ENCODE measurements at places on chromosomes 2 and 18.

- no peak for DNase-seq
These were observed 114.1 kb downstream of the RIF1 start for GRCh38 chr2:151523850-151524249.

GRCh38 chr18:77207540-77207939 lies 42.1 kb upstream of the GALR1 start:
- no peak for DNase-seq

- no peak for DNase-seq
These were observed 16.9 kb upstream of the ZCCHC2 start for GRCh38 chr18:62505669-62506494.

GRCh38 chr2:56444339-56444738 lies 260.5 kb downstream of the CCDC85A start:
- no peak for DNase-seq

DNA sequence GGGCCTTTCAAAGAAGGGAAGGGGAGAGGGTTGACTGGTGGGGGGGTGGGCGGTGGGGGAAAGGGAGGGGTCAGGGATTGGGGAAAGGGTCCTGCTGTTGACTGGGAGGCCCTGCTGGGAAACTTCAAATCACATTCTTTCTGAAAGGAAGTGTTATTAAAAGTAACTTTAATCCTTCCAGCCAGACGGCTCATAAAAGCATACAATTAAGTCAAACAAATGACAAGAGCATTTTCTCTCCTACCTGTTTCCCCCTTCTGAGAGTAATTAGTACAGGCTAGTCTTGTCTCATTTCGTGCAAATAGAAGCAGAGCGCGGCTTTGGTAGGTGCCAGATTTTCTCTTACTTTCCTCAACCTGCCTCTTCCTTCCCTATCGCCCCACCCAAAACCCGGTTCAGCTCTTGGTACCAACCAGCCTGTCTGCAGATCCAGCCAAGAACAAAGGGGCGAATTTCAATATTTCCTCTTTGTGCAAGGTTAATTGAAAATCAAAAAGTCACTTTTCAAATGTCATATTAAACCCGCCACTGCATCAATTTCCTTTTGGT lies 2112.6 kb upstream of the PIK3C3 start:
- DNase-seq: no peak

DNA sequence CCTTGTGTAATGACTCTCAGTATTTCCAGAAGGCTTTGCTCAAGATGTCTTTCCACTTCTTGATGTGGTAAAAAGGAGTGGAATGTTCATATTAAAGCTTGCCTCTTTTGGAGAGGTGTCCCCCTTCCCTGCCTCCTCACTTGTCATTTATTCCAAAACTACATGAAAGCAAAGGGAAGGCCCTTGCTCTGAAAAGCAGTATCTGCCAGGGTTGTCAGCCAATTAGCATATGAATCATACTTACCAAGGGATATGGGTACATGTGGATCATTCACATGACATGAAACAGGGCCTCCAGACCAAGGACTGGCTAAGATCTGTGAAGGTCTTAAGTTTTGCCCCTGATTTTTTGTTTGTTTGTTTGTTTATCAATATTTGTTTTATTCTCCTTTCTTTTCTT lies 31.3 kb downstream of the ANXA4 start:
- DNase-seq: no peak

DNA sequence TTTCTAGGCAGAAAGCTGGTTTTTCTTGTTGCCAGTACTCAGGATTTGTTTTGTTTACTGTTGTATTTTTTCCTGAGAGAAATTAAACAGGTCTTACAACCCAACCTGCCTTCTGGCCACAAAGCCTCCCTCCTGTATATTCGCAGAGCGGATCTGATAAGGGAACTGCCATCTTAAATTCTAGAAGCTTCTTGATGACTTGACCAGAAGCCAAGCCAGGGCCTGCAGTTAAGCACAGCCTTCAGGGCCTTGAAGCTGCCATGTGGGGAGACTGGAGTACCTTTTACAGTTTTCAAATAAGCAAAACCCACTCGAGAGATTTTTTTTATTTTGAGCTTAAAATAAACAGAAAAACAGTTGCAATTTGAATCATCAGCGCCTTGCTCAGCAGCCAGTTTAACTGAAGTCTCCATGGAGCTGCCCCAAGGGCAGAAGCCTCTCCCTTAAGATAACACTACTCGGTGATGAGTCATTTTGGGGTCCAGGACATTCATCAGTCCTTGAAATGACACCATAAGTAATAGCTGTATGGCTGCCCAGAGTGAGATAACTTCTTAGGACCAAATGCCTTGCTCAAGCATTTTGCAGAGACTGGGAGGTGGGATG lies 51.5 kb upstream of the PHLPP1 start:
- no peak for DNase-seq

DNA sequence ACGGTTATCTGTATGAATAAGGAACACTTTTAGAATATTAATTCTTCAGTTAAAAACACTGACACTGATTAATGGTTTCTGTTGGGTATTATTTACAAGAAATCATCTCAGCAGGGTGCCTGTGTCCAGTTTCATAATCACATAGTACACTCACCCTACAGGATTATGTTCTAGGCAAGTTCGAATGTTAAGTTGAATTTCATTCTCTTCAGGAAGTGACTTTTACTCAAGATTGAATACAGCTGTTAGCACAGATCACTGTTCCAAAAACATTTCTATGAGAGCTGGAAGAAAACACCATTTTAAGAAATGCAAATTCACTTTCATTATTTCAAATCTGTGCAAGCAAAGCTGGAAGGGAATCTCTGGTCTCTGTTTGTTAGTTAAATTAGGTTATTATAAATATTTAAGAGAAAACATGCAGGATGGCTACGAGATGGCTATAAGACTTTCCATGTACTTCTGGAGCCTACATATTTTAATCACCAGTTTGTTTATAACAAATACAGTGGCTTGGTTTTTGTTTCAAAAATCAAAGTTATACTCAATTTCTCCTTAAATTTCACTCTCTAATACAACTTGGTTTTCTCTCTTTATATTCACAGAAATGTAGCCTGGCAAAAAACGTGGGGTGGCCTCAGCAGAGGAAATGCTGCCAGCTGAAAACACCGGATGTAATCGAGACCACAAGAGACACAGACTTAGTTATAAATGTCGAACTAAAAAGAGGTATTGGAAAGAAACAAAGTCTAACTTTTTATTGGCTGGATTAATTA lies 65.8 kb downstream of the RBMS1 start:
- DNase-seq: no peak

DNA sequence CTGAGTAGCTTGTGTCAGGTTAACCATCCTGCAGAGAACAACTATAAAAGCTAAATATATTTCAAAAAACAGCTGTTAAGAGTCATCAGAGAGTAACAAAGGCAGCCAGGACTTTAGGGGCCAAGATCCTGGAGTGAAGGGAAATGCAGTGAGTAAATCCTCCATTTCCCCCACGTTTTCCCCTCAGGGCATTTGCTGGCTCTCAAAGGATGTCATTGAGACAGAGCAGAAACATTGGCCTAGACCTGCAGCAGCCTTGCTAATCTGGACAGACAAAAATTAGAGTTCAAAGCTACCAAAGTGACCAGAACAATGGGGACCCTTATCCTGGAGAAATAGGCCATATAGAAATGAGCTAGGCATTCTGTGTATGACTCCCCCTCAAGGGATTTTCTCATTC lies 21.1 kb upstream of the KLHL29 start:
- no peak for DNase-seq

DNA sequence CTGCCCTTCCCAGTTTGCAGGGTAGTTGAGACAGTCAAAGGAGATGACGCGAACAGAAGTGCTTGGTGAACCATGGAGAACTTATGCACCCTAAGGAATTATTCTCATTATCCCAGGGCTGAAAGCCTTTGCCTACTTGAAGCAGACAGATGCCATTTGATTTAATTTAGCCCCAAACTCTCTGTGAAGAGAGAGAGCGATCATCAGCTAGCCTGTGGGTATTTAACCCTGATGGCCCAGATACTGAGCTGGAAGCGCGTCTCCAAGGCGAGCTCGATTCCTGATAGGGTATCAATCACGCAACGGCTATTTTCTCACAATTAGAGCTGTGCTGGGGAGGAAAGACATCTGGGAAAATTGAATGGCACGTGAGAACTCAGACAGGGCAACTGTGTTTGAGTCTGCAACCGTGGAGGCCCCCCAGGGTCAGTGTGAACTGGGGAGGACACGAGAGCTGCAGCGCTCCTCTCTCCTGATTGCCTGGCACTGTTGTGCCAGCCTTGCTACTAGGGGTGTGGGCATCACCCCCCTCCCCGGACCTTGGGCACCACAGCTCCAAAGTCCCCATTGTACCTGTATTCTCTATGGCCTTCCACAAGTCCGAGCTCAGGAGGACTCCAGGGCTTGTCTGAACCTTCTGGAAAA lies 73.2 kb downstream of the CAPN13 start:
- DNase-seq: no peak

DNA sequence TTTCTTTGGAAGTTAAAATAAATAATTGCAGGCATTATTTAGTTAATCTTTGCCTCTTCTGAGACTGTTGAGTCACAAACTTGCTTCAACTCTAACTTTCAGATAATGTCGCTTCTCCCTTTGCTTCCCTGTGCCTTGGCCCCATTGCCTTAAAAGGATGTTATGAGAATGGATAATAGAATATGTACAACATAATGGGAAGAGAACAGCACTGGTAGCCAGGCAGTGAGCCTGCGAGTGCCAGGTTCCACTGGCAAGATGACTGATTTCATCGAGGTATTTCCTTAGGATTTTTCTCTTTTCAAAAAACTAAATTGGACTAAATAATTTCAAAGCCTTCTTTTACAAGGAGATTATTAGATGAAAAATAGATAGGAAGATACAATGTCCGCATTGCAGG lies 420.9 kb downstream of the TGIF1 start:
- no peak for DNase-seq

DNA sequence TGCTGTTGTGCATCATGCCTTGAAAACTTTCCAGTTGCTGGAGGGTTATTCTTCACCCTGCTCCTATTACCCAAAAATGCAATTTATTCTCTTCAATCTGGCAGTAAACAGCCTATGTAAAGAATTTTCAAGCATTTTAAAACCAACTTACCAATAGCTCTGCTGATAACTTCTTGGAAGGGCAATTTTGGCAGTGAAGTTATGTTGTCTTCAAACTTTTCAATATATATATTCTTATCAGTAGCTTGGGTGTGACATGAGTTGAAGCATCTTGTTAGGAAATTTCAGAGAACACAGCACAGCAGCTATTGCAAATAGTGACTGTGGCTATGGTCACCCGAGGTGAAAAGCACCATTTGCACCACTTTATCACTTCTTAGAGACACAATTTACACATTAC lies 395.5 kb downstream of the STK39 start:
- DNase-seq: no peak

DNA sequence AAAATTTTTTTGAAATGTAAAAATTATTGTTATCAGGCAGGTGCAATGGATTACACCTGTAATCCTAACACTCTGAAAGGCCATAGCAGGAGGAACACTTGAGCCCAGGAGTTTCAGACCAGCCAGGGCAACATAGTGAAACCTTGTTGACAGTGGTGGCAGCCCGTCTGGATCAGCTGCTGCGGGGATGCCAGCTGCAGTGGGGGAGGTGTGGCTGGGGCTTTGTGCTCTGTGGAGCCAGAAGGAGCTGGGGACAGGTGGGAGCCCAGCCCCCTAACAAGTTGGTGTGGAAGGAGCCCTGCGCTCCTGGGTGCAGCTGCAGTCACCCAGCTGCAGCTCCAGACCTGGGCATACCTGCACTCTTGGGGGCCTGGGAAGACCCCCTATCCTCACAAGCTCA lies 182.4 kb upstream of the MC4R start:
- DNase-seq: no peak

GRCh38 chr2:71560638-71561011 lies 107.3 kb downstream of the DYSF start:
- no peak for DNase-seq

DNA sequence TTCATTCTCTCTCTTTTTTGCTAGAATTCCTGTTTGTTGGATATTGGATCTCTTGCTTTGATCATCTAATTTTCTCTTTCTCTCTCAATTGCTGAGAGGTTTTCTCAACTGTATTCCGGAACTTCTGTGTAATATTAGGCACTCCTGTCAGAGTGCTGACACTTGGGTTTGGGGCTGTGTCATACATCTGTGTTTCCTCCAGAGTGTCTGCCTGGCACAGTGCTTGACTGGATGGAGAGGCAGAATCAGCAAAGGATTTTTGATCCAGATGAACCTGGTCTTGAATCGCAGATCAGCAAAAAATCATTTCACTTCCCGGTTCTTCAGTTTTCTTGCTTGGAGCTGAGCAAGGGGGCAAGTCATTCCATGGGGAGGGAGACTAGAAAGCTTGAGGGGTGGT lies 87.7 kb upstream of the CXCR4 start:
- DNase-seq: no peak

GRCh38 chr2:201507725-201508124 lies 56.2 kb downstream of the STRADB start:
- no peak for DNase-seq

GRCh38 chr2:96393989-96394761 lies 58.6 kb downstream of the NCAPH start:
- no peak for DNase-seq

- DNase-seq: no peak
These were observed 211.4 kb upstream of the SALL3 start for GRCh38 chr18:78768221-78768620.

GRCh38 chr2:126795656-126796055 lies 103.0 kb upstream of the TEX51 start:
- DNase-seq: no peak

- DNase-seq: no peak
These were observed 78.1 kb downstream of the RTTN start for GRCh38 chr18:70127359-70127758.

- no peak for DNase-seq
These were observed 567.8 kb upstream of the KLHL29 start for GRCh38 chr2:22817197-22817596.

- no peak for DNase-seq
These were observed 43.9 kb upstream of the RAB11FIP5 start for GRCh38 chr2:73156539-73157124.

GRCh38 chr18:36672437-36673344 lies 156.1 kb downstream of the TPGS2 start:
- no peak for DNase-seq

DNA sequence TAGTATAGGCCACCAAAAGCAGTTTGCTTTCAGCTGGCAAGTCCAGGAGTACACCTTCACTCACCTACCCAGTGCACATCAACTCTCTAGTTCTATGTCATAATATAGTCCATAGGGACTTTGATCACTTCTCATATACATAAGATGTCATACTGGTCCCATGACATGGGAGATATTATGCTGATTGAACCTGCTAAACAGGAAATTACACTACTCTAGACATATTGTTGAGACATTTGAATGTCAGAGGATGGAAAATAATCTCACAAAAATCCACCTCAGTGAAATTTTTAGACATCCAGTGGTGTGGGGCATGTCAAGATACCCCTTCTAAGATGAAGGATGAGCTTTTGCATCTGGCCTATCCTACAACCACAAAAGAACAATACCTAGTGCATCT lies 322.5 kb downstream of the EN1 start:
- DNase-seq: no peak

GRCh38 chr18:56085551-56085950 lies 497.6 kb upstream of the TCF4 start:
- DNase-seq: no peak

DNA sequence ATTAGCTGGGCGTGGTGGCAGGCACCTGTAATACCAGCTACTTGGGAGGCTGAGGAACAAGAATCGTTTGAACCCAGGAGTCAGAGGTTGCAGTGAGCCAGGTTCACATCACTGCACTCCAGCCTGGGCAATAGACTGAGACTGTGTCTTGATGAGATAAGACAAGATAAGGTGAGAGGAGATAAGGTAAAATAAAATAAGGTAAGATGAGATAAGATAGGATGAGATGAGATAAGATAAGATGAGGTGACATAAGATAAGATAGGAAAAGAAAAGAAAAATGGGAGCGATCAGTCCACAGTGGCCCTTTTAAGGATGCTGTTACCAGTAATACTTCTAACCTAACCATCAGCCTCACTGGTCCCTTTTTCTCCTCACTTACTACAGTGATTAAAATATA lies 134.3 kb upstream of the UNC80 start:
- DNase-seq: no peak

Data from cerebellar nuclear complex (tissue), 1 donor.